ENCODE measurements at places on chromosomes 6 and 20.

- H3K27me3 ChIP-seq: no peaks in the 10 kb centered on the region
- H3K4me3 ChIP-seq: no peak overlapping the region
- H3K36me3 ChIP-seq: no peaks in the 10 kb centered on the region
- no peaks in the 10 kb centered on the region for H3K4me1 ChIP-seq
These were observed 73.4 kb downstream of the FUT9 start for GRCh38 chr6:96089173-96089572.

DNA sequence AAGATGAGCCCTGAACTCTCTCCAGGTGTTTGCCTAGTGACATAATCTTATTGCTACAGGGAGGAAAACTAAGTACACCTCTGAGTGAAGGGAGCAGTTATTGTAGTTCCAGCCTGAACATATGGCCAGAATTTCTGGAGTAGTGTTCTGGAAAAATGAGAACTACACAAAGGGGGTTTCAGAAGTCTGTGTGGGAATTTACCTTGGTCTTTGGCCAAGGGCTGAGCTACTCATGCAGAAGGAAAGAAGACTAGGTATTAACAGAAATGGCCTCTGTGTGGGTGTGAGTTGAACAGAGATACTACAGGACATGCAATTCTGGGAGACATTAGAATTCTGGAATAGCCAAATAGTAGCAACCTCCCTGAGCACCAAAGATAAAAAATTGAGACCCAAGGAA lies 1009.7 kb upstream of the GJE1 start:
- DNase-seq: peak; percentile 15
- no peak overlapping the region for H3K4me3 ChIP-seq
- no peaks in the 10 kb centered on the region for H3K27me3 ChIP-seq
- H3K27ac ChIP-seq: no peak overlapping the region

GRCh38 chr20:44029848-44030230 lies 115.2 kb downstream of the TOX2 start:
- H3K27me3 ChIP-seq: no peaks in the 10 kb centered on the region
- H3K27ac ChIP-seq: no peak overlapping the region
- H3K4me3 ChIP-seq: no peak overlapping the region
- 0 out of 2 replicates have a peak, but pooled peaks cover 2% of the 10 kb centered on the region for H3K36me3 ChIP-seq
- DNase-seq: no peak
- H3K4me1 ChIP-seq: peaks cover 6% of the 10 kb centered on the region

- H3K36me3 ChIP-seq: no peaks in the 10 kb centered on the region
- H3K4me3 ChIP-seq: no peak overlapping the region
These were observed 66.4 kb upstream of the SMIM28 start for GRCh38 chr6:138311268-138311667.

GRCh38 chr20:4887586-4887985 lies 113.7 kb downstream of the SLC23A2 start:
- peaks cover 19% of the 10 kb centered on the region for H3K36me3 ChIP-seq
- H3K4me3 ChIP-seq: no peak overlapping the region
- no peak overlapping the region for H3K27ac ChIP-seq
- no peaks in the 10 kb centered on the region for H3K4me1 ChIP-seq

DNA sequence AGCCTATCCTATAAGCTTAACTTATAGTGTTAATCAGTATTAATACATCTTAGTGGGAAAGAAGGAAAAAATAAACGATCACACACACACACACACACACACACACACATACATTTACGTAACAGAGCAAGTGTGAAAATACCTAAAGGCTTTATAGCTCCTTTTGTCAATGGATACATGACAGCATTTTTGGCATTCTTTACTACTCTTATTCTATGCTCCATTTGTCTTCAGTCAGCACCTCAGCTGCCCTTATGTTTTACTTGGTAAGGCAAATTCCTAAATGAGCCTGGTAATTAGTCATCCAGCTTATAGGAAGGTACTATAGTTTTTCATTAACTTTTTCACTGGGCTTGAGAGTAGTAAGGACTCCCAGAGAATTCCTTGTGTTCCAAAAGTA lies 25.1 kb upstream of the SLC17A3 start:
- no peaks in the 10 kb centered on the region for H3K27me3 ChIP-seq
- H3K36me3 ChIP-seq: no peaks in the 10 kb centered on the region

DNA sequence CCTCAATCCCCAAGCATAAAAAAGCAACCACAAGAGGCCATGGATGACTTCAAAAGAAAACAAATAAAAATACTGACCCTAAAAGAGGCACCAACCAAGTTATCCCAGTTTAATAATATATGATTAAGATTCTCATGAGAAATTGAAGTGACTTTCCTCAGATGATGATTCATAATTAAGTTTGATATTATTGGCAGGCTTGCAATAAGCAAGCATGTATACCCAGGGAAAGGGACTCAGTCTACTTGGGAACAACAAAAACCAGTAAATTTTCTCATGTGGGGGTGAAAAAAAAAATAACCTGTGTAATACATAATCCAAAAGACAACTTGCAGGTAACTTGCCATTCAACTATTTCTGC lies 19.6 kb downstream of the JAG1 start:
- H3K27ac ChIP-seq: no peak overlapping the region
- peaks cover 30% of the 10 kb centered on the region for H3K4me1 ChIP-seq
- H3K36me3 ChIP-seq: peaks cover 69% of the 10 kb centered on the region
- H3K27me3 ChIP-seq: no peaks in the 10 kb centered on the region
- DNase-seq: peak; percentile 31

Measured in IMR-90 (cell line).